ENCODE measurements at places on chromosomes 1 and 21.

DNA sequence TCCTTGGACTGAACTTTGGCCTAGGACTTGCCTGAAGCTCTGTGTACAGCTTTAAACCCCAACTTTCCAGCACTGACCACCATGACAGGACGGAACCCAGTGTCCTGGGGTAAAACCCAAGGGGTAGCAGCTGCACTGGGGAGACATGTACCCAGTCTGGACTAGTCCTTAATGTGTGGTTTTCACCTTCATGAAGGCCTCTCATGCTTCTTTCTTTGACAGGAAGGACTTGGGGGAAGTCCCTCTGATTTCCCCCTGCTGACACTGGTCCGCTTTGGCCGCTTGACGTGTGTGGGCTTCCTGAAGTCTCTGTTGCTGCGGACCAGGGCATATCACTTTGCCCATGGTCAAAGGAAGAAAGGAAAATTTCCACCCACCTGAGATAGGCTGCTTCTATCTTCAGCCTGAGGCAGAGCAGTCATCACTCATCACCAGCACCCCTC is 66.3 kb upstream of the PRDX6 start:
- DNase-seq = no peak

GRCh38 chr1:8107897-8108296 is 81.8 kb upstream of the ERRFI1 start:
- no peak for DNase-seq

DNA sequence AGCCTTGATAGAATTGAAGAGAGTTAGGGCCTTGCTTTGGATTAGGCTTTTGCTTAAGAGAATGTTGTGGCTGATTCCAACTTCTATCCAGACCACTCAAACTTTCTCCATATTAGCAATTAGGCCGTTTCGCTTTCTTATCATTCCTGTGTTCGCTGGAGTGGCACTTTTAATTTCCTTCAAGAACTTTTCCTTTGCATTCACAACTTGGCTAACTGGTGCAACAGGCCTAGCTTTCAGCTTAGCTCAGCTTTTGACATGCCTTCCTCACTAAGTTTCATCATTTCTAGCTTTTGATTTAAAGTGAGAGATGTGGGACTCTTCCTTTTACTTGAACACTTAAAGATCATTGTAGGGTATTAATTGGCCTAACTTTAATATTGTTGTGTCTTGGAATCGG is 183.6 kb upstream of the L1TD1 start:
- DNase-seq = no peak

GRCh38 chr1:54645806-54646676 is 4.5 kb downstream of the MROH7 start:
- DNase-seq = no peak

DNA sequence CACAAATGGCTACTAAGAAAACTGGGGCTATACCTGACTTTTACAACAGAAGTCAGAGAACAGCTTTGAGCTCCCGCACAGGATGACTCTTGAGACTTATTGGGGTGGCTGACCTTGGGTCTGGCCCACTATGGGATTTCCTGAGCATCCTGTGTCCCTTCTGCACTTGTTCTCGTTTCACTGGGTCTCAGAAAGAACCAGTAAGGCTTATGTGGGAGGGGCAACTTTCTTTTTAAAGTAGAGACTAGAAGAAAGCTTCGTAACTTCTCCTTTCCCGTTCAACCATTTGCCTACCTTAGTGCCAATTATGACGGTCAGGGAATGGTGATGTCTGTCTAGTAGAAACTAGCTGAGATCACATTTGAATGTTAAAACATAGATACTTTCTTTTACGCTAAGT is 59.5 kb upstream of the C1orf105 start:
- DNase-seq = no peak

GRCh38 chr1:117433943-117434342 is 66.7 kb downstream of the MAN1A2 start:
- DNase-seq = no peak

DNA sequence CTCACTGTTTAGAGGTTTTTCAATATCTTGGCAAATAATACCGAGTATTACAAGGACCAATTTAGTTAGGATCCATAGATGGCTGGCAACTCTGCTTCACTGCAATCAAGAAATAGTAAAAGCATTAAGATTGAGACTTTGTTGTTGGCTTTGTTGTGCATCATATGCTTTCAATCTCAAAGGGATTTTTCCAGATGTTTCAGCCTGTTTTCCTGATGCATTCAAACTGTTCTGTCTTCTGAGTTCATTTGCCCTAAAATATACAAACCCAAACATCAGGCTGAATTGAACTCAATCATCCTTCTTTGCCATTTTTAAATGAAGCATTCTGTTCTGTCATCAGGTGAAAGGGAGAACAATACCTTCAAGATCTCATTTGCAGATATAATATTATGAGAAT is 248.7 kb downstream of the TTLL7 start:
- DNase-seq = no peak

- no peak for DNase-seq
These were observed 297.1 kb upstream of the ZRANB2 start for GRCh38 chr1:71377886-71378285.

- no peak for DNase-seq
These were observed 9.1 kb upstream of the C1orf159 start for GRCh38 chr1:1124786-1125642.

- DNase-seq = peak; percentile 33
These were observed 107.3 kb upstream of the RUNX3 start for GRCh38 chr1:25037174-25038074.

DNA sequence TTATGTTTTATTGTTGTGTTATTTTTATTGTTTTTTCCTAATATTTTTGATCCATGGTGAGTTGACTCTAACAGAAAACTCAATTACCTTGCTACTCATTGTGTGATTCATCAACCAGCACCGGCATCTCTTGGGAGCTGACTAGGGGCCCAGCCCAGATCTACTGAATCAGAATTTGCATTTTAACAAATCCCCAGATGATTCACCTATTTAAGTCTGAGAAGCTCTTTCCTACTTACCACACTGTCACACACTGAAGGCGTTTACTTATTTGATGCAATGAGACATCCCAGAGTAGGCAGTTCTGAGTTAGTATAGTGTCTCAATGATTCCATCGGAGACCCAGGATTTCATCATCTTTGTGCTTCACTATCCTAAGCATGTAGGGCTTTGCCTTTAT is 416.6 kb downstream of the RWDD3 start:
- no peak for DNase-seq

- DNase-seq = no peak
These were observed 36.3 kb downstream of the DMAP1 start for GRCh38 chr1:44249543-44249942.

- no peak for DNase-seq
These were observed 161.0 kb downstream of the TRIM33 start for GRCh38 chr1:114349891-114350605.

DNA sequence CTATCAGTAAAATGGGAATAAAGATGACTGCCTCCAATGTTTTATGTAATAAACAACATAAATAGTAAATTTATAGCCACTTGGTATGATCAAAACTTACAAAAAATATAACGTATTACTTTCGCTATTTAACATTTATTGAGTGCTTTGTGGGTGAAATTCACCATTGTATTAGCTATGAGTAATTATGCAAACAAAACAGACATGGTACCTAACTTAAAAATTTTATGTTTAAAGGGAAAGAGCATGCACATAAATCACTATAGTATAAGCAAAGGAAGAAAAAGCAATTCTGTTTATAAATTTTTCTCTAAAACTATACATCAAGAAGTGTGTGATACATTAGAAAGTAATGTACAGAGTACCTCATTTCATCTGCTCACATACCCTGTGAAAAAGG is 1046.2 kb downstream of the NCAM2 start:
- DNase-seq = no peak
